ENCODE measurements at places on chromosomes 3 and 15. TPM values are rescaled to one million over a fixed set of nuclear protein-coding genes. Genes with fewer than 3 reads are reported as not detected.

DNA sequence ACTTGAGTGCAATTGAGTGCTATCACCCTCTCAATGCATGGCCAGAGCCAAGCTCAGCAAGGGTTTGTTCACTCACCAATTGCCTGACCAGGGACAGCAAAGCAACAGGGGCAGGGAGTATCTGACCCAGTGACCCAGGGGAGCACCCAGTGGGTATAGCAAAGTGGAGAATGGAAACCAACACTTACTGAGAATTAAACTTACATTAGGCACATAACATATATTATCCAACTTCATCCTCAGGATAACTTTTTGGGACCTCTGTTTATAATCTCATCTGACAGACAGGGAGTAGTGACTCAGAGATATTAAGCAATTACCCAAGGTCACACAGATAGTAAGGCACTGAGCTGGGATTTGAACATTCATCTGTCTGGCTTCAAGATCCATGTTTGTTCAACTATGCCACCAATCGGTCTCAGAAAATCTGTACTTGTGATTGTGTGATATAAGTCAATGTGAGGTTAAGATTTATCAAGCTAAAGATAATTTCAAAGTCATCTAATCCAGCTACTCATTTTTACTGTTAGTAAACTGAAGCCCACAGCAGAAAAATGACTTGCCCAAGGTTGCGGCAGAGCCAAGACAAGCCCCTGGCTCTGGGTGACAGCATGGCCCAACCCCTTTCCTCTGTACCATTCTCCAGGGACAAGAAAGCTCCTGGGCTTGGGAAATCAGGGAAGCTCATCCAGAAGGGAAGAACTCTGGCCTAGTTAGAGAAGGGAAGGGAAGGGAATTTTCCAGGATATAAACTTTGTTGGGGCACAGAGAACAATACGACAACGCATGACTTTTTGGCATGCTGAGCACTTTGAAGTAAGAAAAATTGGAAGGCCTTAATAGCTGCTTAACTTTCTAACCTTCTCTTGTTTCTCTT lies 138.0 kb upstream of the SMAD3 start:
- DNase-seq, result no peak

DNA sequence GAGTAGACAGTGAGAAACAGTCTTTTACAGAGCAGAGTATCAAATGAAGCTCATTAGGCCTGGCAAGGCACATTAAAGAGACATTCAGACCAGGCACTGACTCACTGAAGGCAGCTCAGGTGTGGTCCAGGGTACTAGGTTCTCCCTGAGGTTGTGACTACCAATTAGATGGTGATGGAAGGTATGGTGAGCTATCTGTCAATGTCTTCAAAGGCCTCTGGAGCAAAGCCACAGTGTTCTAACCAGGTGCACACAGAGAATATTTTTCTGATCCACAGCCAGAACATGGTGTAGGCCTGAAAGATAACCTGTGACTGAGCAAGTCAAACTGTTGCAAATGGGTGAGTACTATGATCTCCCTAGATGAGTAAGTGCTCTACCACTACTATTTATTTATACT lies 51.5 kb downstream of the EOMES start:
- no peak for DNase-seq

DNA sequence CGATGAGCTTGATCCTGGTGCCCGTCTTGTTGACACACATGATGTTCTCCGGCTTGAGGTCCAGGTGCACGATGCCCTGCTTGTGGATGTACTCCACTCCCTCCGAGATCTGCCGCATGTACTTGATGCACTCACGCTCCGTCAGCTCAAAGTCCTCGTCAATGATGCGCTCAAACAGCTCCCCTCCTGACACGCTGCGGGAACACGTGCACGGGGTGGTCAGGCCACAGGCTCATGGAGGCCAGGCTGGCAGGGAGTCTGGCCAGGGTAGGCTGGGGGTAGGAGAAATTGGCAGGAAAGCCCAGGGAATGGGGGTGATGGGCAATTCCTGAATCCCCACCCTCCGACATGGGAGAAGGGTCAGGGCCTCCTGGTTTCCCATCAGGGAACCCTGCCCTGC lies 55.5 kb upstream of the HACD2 start:
- DNase-seq, result no peak

Gene CPA3
- total RNA-seq, result 4.5 TPM

- no peak for DNase-seq
Measured at GRCh38 chr15:39556461-39556860, 24.4 kb upstream of the THBS1 start.

DNA sequence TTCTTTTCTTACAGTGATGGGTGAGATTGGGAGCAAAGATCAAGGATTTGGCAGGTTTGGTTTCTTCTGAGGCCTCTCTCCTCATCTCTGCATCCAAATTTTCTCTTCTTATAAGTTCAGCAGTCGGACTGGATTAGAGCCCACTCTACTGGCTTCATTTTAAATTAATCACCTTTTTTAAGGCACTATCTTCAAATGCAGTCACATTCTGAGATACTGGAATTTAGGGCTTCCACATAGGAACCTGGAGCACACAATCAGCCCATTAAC lies 56.5 kb upstream of the PLSCR4 start:
- no peak for DNase-seq

Gene DCP1A
- total RNA-seq, result 17.4 TPM

- no peak for DNase-seq
Measured at GRCh38 chr3:13160619-13161018, 87.4 kb upstream of the IQSEC1 start.

GRCh38 chr3:46453526-46454208 lies 11.0 kb downstream of the LTF start:
- no peak for DNase-seq

GRCh38 chr15:46266661-46267060 lies 631.8 kb downstream of the SQOR start:
- no peak for DNase-seq

Gene TRH
- total RNA-seq, result not detected

DNA sequence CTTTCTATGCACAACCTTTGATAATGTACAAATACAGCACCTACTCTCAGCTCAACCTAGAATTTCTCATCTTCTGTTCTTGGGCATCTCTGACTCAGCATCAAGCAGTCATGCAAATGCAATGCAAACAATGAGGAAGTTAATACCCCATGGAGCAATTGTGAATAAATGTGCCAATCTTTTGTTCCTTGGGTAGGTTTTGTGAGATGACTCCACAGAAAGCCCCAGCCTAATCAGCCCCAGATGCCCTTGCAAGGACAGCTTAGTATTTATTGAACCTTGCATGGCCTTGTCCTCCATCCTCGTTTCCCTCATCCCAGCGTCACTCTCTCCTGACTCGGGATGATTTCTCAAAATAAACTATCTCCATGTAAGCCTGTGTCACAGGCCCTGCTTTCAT lies 494.7 kb upstream of the NECTIN3 start:
- no peak for DNase-seq

DNA sequence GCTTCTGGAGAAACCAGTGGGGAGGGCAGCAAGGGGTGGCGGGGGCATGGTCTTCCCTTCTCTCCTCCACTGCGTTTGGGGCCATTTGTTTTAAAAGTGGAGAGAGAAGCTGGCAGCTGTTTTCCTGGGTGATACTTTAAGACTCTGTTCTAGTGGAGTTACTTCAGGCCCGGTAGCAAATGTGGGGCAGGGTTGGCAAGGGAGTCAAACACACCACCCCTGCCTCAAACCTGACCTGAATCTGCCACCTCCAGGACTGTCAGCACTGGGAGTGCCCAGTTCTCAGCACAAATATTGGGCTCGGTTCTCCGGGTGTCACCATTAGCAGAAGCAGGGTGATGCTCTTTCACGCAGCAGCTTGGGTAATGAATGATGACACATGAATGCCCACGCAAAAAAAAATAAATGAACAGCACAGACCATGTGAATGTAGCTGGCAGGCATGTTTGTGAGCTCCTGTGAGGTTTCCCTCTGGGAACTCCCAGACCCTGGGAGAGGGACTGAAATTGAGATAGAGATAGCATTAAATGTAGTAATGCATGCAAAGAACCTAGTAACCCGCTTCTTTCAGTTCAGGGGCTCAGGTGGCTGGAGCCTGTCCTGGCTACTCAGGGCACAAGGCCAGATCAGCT lies 424.0 kb downstream of the MCTP2 start:
- no peak for DNase-seq

- DNase-seq, result peak; percentile 63
Measured at GRCh38 chr15:84878504-84878903, 6.0 kb upstream of the SLC28A1 start.

DNA sequence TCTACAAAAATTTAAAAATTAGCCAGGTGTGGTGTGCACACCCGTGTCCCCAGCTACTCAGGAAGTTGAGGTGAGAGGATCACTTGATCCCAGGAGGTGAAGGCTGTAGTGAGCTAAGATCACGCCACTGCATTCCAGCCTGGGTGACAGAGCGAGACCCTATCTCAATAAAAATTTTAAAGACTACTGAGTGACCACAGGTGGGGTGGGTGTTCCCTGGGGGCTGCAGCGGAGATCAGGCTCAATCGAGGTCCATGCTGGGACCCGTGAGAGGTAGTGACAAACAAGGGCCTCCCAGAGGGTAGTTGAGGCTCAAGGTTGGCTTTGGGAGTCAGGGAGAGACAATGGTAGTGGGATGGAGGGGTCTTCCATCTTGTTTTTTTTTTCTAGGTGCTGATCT lies 38.9 kb upstream of the LIMD1 start:
- no peak for DNase-seq

Gene TTC21A
- 2.5 TPM for total RNA-seq

GRCh38 chr3:62406945-62407344 lies 33.6 kb upstream of the FEZF2 start:
- no peak for DNase-seq

DNA sequence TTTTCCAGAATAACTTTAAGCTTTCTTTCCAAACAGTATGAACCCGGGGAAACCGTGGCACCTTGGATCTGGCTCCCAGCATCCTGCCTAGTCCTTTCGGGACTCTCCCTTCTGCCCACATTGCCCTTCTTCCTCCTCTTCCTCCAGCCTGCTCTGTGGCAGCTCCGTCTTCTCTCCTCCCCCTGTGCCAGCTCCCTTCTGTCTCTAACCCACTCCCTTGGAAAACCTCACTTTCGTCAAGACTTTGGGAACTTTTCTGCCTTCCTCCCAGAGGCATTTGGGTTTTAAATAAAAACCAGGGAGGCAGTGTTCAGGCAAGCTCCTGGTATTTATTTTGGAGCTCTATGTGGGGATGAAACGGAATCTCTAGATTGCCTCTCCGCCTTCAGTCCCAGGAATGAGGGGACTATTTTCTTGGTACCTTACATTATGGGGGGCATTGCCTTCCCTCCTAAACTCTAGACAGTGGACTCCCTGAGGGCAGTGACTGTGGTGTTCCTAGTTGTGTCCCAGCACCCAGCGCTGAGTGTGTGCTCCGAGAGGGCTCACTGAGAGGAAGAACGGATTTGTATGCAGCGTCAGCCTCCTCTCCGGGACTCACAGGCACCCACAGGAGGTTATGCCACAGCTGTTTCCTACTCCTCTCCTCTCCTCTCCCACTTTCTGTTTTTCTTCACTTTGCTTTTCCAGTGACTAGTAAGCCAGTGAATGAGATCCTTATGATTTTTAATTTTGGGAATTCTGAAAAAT lies 105.4 kb upstream of the MRPS22 start:
- no peak for DNase-seq

Gene THAP10
- 3.2 TPM for total RNA-seq

- DNase-seq, result no peak
Measured at GRCh38 chr15:83747050-83747717, 93.3 kb downstream of the ADAMTSL3 start.

Gene KBTBD12
- total RNA-seq, result 5.1 TPM

DNA sequence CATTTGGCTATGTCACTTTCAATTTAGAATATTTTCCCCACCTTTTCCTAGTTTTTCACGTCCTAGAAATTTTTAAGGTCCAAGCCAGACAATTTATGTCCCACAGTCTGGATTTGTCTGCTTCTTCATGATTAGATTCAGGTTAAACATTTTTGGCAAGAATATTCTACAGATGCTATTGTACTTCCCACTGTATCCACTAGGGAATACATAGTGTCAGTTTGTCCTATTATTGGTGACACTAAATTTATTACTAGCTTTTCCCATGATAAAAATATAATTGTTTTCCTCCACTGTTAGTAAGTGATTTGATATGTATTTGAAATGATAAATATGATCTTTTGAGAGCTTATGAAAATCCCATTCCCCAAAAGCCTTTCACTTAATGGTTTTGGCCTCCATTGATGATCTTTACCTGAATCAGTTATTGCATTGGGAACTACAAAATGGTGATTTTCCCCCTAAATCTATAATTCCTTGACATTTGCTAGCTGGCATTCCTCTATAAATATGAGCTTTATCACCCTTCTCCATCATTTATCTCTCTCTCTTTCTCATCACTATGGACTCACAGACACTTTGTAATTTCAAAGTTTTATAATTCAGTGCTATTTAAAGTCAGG lies 8.3 kb downstream of the ARL14 start:
- DNase-seq, result no peak

Data from left cardiac atrium (tissue), 4 donors.